ENCODE measurements at places on chromosomes 6 and 20.
A peak's percentile ranks its signal among the peaks of the same experiment; 100 is the strongest.

- DNase-seq: no peak
Observed at GRCh38 chr6:63563235-63563634, 9.0 kb upstream of the LOC128125822 start.

DNA sequence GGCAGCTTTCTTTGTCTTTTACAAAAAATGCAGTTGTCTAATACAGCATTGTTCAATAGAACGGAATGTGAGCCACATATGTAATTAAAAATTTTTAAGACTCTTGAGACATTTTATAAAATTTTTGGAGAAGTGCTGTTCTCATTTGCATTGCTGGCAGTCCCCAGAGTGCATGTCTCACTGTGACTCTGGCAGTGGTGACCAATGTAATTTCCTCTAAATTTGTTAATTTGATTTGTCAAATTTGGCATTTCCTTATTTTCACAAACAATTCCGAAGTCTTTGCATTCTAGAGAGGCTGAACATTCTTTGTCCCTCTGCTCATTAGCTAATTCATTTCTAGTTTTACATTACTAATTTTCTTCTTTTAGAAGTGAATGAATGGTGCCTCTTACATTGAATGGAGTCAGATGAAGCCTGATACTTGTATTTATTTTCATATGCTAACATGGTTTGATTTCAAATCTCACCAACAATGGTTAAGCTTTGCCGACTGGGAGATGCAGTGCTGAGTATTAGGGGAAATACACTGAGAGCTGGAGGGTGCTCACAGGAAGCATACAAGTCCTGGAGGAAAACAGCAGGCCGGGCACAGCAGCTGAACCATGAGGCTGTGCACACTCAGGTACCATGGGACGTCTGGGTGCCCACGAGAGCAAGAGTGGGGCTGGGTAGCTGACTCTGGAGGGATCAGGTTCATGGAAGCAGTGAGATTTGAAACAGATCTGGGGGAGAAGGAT is 68.5 kb upstream of the ARMC2 start:
- DNase-seq: no peak

GRCh38 chr20:51275181-51275580 is 252.3 kb upstream of the KCNG1 start:
- DNase-seq: no peak

DNA sequence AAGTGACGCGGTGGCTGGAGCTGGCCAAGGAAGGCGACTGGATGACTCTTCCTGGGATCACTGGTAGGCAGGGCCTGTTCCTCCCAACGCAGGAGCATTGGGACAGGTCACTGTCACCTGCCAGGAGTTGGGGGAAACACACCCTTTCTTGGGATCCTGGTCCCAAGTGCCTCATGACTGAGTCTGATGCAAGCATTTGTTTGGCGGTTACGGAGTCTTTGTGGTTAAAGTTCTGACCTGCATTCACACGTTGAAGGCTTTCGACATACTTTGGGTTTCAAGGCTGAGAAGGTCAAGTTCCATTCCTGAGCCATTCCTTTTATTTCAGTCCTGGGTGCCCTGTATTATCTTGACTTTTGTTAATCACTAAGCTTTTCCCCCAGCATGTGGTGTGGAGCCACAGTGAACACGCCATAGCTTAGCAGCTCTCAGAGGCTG is 6.0 kb downstream of the PNLDC1 start:
- DNase-seq: peak; percentile 23

DNA sequence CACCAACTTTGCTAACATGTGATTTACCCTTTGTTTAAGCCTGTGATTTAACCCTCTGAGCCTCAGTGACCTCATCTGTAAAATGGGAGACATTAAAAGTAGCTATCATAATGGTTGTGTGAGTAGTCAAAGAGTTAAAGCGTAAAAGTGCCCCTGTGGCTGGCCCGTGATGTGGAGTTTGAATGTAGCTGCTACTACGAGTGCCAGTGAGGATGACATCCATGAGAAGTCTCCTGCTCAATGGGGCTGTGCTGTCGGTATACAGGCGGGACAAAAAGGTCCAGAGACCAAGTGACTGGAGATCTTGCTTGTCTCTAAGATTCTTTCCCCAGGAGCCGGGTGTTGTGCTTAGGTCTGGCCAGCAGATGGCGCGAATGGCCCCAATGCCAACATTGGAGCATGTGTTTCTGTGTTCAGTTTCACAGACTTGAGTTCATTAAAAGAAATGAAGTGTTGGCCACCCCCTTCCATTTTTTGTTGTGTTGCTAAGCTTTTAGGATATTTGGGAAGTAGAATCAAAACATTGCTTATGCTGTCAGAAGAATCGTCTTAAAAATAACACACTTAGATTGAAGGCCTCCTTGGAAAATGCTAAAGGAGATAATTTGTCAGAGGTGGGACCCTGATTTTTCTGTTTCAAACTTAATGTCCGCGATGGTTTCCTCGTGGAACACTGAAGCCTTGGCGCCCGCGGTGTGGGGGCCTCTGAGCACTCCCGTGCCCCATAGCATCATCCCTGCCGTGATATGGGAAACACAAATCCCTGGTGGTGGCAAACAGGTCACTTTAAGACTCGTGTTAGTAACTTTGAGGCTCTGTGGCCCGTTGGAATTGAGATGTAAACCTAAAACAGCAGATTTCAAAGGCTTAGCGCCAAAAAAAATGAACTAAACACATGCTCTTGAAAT is 9.3 kb upstream of the RBM38 start:
- DNase-seq: peak; percentile 87

GRCh38 chr6:154402081-154402780 is 45.6 kb upstream of the IPCEF1 start:
- no peak for DNase-seq

DNA sequence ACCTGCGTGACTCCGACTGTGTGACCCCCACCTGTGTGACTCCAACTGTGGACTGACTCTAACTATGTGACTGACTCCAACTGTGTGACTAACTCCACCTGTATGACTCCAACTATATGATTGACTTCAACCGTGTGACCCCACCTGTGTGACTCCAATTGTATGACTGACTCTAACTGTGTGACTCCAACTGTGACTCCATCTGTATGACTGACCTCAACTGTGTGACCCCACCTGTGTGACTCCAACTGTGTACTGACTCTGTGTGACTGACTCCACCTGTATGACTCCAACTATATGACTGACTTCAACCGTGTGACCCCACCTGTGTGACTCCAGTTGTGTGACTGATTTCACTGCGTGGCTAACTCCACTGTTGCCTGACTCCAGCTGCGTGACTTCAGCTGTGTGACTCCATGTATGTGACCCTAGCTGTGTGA is 38.6 kb downstream of the SYNJ2 start:
- no peak for DNase-seq

- no peak for DNase-seq
Observed at GRCh38 chr6:1271071-1271763, 40.7 kb upstream of the FOXQ1 start.

- DNase-seq: peak; percentile 100
Observed at GRCh38 chr20:38472513-38473366, at the start of gene RALGAPB. RALGAPB (plus strand) TSS chr20:38472843; CDS start chr20:38488433, 15,590 bp downstream.

DNA sequence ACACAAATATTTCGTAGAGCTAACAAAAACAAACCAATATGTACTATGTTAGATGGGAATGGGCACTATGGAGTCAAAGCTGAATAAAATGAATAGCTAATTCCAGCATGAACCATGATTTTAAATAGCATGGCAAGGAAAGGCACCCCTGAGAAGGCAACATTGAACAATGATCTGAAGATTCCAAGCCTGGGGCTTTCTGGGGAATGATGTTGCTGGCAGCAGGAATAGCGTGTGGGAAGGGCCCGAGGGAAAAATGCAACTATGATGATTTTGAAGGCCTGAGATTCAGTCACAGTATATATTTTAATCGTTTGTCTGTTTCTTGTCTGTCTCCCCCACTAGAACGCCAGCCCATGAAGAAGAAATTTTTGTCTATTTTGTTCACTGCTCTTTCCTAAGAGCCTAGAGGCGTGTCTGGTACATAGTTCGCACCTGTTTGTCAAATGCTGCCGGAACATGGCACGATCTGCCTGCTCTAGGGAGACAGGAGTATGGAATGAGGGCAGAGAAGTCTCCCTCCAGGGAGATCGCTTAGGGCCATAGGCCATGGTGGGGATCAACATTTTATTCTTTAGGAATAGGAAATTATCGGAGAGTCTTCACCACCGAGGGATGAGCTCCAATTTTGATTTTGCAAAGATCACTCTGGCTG is 84.8 kb upstream of the EYA2 start:
- DNase-seq: no peak

DNA sequence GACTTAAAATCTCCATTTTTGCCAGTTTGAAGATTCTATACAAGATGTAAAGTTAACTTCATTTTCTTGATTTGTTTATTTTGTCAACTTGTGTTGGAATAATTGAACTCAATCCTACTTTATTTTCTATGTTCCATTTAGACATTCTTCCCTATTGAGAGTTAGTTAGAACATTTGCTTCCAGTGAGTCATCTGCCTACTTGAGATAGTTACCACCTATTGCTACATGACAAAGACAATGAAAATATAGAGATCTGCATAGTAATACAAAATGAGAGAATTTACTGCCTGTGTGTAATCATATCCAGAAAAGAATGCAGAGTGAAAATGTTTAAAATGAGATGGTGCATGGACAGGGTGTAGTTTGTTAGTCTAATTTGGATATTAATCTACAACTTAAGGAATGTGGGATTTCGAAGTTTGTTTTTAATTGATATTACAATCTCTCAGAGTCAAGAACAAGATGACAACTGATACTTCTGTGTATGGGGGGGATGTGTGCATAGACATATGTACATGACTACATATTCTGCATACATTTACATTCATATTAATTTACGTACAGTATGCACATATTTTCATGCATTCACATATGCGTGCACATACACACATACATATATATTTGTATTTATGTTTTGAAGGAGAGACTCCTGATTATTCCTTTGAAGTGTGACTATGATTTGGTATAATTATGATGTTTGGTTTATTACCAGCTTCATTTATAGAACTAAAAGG is 420.1 kb downstream of the NKAIN2 start:
- DNase-seq: no peak

DNA sequence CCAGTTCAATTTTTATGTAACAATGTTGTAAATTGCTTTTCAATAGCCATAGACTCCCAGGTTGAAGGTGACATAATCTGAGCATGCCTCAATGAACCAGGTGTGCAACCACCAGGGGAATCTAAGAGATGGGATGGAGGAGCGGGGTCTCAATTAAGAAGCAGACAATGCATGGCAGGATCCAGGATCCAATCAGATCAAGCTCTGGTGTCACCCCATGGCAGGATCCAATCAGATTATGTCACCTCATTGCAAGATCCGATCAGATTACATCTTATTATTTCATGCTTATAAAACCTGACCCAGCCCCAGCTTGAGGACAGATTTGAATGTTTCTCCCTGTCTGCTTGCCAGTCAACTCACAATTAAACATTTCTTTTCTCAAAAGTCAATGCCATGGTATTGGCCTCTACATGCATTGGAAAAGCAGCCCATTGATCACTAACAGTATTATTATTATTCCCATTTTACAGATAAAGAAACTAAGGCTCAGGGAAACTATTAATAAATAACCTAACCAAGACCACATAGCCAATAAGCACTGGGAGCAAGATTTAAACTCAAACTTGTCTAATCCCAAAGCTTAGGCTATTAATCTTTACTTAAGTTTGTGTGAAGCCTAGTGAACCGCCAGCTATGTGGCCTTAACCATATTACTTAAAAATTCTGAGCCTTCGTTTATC is 14.3 kb upstream of the SIRT5 start:
- DNase-seq: no peak

GRCh38 chr20:5810800-5811422 is 60.7 kb downstream of the SHLD1 start:
- DNase-seq: no peak

GRCh38 chr6:42190554-42191183 is 4.1 kb downstream of the GUCA1B start:
- no peak for DNase-seq

DNA sequence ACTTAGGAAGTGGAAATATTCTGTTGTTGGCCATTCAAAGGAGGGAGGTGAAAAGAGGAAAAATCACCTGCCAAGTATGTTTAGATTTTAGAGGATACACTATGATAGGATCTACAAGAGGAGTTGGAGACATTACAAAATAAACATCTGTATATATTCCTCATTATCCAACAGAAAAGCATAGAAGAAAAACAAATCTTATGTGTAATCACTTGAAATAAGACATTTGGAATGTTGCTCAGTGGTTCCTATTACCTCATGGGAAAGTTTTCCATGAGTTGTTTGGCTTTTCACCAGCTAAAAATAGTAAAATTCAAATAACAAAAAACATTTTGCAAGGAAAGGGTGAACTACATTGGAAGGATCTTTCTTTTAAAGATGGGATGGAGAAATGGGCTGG is 76.7 kb upstream of the CARMIL1 start:
- DNase-seq: no peak

- DNase-seq: no peak
Observed at GRCh38 chr20:50415021-50415515, 95.1 kb upstream of the PTPN1 start.

- no peak for DNase-seq
Observed at GRCh38 chr6:101386982-101387381, 6.5 kb upstream of the GRIK2 start.

DNA sequence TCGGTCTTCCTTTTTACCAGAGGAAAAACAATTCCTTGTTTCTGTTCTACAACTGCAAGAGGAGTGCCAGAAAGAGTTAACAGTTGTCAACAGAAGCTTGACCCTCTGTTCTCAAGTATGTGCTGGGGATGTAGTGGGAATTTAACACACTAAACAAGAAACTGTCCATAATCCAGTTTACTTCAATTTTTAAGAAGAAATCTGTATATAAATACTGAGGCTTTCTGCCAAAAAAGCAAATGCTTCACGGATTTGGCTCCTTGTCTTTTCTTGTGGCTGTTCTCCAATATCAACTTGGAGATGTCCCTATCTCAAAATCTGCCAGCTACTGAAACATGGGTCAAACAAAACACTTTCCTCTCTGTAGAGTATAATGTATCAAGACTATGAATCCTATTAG is 26.8 kb downstream of the REV3L start:
- no peak for DNase-seq

DNA sequence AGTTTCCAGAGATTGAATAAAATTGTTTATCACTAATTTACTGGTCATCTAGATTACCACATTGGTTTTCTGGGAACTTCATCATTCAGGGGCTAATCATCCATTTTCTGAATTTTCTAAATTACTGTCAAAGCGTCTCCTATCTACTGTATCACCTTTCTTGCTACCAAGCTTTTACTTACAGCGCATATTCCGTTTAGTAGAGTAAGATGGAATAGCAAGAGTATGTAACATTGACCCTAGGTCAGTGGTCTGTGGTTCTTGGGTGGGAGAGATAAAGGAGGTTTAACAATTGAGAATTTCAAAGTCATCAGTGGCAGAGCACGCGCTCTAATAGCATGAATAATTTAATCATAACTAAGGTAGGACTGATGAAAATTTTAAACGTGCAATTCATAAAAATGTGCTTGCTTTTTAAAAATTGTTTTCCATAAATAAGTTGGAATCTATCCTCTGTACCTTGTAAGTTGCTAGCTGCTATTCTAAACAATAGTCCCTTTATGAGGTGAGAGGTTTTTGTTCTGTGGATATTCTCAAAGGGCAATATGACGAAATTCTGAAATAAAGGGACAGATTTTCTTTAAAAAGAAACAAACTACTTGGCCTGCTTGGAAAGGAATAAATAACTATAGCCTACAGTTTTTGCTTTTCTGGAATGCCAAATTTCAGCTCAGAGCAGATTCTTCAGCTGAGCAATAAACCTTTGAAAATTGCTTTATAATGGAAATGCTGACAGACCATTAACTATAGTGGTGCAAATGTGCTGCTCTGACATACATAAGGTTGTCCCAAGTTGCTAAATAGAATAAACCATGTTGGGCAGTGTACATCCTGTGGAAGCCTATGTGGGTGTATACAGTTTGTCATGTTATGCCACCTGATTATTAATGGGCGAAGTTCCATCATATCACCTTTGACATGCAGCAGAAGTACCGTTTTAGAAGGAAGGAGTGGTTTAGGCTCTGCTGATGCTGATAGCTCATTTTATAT is 84.1 kb downstream of the ZFAND3 start:
- DNase-seq: peak; percentile 60

Measured in hematopoietic multipotent progenitor cell treated with erythropoietin and hydrocortisone succinate and interleukin-3 and kit ligand, for 6 days (in vitro differentiated cells).